Upper lobe of left lung (tissue), 6 donors: ENCODE measurements at places on chromosomes 13 and 19. TPM values are rescaled to one million over a fixed set of nuclear protein-coding genes. Genes with fewer than 3 reads are reported as not detected.

DNA sequence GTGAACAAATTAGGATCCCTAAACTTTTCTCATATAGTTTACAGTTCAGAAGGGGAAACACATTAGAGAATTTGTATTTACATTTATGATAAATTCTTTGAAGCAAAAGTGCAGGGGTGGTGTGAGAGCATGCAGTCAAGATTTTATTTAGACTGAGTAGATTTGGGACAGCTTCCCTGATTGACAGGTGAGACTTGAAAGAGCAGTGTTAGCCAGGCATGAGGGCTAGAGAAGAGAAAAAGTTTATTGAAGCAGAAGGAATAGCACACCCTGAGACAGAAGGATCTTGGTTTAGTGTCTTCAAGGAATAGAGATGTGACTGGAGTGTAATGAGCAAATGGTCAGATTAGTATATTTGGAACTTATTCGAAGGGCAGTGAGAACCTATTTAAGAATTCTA, 50.5 kb downstream of the PDS5B start:
- no peak for DNase-seq

The C2CD4C gene
- 1.9 TPM for total RNA-seq

- DNase-seq: no peak
Measured at GRCh38 chr13:71474936-71475335, 392.1 kb downstream of the DACH1 start.

DNA sequence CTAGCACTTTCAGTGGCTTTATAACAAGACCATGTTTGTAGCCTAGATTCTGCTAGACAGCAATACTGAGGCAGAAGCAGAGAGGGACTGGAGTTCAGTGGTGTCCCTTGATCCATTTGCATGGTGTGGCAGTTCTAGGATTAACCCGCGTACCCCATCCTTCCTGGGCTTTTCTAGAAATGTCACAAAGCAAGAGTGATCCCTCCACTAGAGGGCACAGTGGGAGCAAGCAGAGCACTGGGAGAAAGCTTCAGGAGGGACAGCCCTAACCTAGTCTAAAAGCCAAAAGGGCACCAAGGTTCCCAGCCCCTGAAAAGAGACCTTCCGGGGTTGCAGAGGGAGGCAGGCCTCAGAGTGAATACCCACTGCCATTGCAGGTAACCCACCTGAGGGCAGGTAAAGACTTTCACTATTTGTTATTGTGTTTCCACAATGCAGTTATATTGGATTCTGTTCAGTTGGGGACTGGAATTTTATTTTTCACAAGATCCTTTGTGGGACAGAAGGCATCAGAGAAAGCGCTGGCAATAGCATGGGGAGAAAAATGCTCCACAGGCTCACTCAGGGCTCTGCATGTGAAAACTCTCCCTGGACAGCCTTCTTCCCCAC, 170.6 kb downstream of the FLT1 start:
- no peak for DNase-seq

- DNase-seq: no peak
Measured at GRCh38 chr19:39752390-39752789, 14.6 kb upstream of the CLC start.

DNA sequence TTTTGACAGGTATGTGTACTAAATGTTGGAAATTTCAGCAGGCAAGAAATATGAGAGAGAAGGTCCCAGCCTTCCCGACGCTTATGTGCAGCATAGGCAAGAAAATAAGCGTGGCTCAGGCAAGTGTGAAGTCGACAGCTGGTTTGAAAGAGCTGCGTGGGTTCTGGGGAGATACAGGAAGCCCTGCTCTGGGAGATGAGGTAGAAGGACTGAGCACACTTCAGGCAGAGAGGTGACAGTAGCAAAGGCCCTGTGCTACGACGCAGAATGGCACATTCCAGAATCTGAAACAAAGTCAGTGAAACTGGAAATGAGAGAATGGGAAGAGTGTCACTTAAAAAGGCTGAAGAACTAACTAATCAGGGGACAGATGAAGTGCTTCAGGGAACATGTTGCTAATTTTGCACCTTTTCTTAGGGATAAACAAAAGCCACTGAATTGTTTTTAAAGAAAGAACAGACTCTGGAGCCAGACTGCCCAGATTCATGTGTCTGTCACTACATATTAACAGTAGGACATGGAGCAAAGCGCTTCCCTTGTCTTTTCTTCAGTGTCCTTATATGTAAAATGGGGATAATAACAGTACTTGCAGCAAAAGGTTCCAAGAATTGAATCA, 160.1 kb downstream of the SPRY2 start:
- no peak for DNase-seq

DNA sequence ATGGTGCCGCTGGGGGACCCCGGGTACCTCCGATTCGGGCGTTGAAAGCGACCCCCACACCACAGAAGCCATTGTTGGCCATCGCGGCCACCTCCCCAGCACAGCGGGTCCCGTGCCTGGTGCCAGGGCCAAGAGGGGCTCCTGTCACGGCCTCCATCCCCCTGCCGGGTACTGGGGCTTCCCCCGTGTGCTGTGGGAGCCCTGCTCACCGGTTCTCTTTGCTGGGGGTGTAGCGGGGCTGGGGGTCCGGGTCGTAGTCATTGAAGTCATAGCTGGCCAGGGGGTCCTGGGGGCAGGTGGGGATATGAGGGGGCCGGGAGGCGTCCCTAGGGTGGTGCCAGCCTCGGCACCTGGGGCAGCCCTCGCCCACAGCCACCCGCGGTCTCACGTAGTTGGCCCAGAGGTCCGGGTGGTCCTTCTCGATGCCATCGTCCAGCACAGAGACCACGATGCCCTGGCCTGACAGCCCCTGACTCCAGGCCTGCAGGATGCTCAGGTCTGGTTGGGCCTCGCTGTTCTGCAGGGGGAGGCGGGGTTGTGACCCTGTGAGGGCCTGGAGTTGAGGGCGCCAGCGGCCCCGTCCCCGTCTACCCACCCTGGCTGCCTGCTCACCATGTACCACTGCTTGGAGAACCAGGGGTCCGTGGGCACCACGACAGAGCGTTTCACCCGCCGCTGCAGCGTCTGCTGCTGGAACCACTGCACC, 2.4 kb downstream of the PCSK4 start:
- no peak for DNase-seq
